ENCODE measurements at places on chromosomes 16 and 17. TPM values are rescaled to one million over a fixed set of nuclear protein-coding genes. Genes with fewer than 3 reads are reported as not detected.

The EIF3CL gene
- total RNA-seq = 104 TPM

The TMC5 gene
- 15.7 TPM for total RNA-seq

The ARHGAP23 gene
- 41.0 TPM for total RNA-seq

The TRAPPC2L gene
- 94.1 TPM for total RNA-seq

The PRR29 gene
- total RNA-seq = not detected

The NPIPA7 gene
- total RNA-seq = 4.5 TPM

The TMEM98 gene
- 29.3 TPM for total RNA-seq

The TNFRSF13B gene
- not detected for total RNA-seq

The CSH1 gene
- not detected for total RNA-seq

- H3K27me3 ChIP-seq = no peaks in the 10 kb centered on the region
- H3K4me1 ChIP-seq = peaks cover 38% of the 10 kb centered on the region
- peak overlapping the region; percentile 99 for H3K4me3 ChIP-seq
- peak; percentile 48 for DNase-seq
- peak overlapping the region; percentile 93 for H3K27ac ChIP-seq
- no peaks in the 10 kb centered on the region for H3K36me3 ChIP-seq
Observed at GRCh38 chr17:41919165-41919817, 540 bp upstream of the ACLY start.

- H3K4me1 ChIP-seq = peaks cover 15% of the 10 kb centered on the region
- DNase-seq = no peak
- no peak overlapping the region for H3K4me3 ChIP-seq
Observed at GRCh38 chr17:17109256-17109655, 67.0 kb downstream of the MPRIP start.

DNA sequence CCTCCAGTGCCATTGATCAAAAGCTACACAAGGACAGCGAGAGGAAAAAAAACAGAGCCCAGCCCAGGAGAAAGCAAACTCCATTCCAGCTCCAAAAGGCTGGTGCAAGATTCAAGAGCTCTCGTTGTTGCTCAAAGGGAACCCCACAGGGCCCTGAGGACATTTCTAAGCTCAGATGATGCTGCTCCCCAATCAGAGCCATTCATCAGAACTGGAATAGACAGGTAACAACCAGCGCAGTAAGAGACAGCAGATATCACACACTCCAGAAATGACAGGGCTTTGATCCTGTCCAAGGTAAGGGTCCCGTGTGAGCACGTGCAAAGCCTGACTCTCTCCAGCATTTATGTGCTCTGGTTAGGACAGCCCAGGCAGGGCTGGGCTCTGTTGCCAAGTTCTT lies 20.1 kb downstream of the PMP22 start:
- no peaks in the 10 kb centered on the region for H3K27me3 ChIP-seq
- no peaks in the 10 kb centered on the region for H3K4me1 ChIP-seq
- no peak overlapping the region for H3K4me3 ChIP-seq
- no peak overlapping the region for H3K27ac ChIP-seq
- no peak for DNase-seq
- no peaks in the 10 kb centered on the region for H3K36me3 ChIP-seq

DNA sequence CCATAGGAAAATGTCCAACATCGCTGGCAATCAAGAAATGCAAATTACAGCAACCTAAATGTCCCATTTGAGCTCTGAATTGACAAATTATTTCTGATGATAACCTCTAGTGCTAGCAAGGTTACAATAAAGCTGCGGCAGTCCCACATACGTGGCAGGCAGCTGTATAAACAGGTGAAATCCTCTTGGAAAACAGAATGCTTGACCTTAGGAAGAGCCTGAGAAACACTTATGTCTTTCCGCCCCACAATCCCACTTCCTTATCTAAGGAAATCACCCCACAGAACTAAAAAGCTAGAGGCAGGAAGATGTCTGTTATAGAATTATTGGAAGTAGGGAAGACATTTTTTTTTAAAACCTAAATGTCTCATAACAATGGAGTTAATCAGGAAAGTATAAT lies 154.3 kb downstream of the KATNIP start:
- DNase-seq = no peak
- no peak overlapping the region for H3K27ac ChIP-seq
- no peaks in the 10 kb centered on the region for H3K36me3 ChIP-seq
- H3K4me1 ChIP-seq = no peaks in the 10 kb centered on the region

GRCh38 chr17:63967953-63968352 lies 4.8 kb downstream of the SCN4A start:
- H3K4me3 ChIP-seq = no peak overlapping the region
- no peaks in the 10 kb centered on the region for H3K4me1 ChIP-seq
- no peak for DNase-seq

- H3K36me3 ChIP-seq = no peaks in the 10 kb centered on the region
- H3K27me3 ChIP-seq = no peaks in the 10 kb centered on the region
- no peak overlapping the region for H3K4me3 ChIP-seq
- H3K27ac ChIP-seq = no peak overlapping the region
Observed at GRCh38 chr17:27756467-27757371, 43.6 kb downstream of the NOS2 start.

DNA sequence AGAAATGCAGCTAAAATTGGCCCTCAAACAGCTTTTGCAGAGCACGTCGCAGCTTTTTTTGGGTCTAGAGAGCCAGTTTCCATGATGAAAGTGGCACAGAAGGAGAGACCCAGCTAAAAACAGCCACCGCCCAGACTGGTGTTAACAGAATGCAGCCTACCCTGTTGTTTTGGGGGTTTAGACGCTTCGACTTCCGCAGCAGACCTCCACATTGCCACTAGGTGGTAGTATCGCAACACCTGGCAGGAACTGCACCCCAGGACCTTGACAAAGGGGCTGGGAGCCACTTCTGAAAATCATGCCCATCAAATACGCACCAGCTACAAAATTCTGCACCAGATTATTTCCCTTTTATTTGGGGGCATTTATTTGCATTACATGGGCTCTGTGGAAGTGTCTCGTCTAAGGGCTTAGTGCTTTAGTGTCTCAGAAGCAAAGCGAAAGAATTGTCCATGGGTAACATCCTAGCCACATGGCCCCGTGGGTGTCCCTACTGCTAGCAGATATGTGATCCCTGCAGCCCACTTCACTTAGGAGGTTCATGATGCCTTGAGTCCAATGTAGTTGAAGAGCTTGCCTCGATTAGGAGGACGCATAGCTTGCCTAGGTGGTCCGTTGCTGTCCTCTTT lies 167.1 kb downstream of the HAPSTR1 start:
- no peak overlapping the region for H3K4me3 ChIP-seq
- H3K27me3 ChIP-seq = peaks cover 15% of the 10 kb centered on the region
- DNase-seq = peak; percentile 34
- H3K4me1 ChIP-seq = no peaks in the 10 kb centered on the region
- H3K36me3 ChIP-seq = no peaks in the 10 kb centered on the region

DNA sequence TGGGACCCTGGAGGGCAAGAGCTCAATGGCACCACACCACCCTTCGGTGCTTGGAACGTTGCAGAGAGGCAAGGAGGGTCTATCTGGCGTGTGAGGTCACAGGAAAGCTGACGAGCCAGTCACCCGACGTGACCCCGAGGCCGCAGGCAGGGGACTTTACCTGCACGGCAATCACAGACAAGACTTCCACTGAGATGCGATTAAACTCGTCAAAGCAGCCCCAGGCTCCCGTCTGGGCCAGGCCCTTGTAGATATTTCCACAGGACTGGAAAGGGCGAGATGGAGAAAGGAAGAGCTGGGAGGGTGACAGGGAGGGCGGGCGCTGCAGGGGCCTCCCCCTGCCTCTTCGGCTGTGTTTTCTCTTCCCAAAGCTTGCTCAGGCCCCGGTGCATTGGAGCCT lies 78.3 kb downstream of the DNAH17 start:
- no peak for DNase-seq
- no peaks in the 10 kb centered on the region for H3K27me3 ChIP-seq
- no peaks in the 10 kb centered on the region for H3K36me3 ChIP-seq
- no peak overlapping the region for H3K4me3 ChIP-seq
- H3K4me1 ChIP-seq = no peaks in the 10 kb centered on the region

DNA sequence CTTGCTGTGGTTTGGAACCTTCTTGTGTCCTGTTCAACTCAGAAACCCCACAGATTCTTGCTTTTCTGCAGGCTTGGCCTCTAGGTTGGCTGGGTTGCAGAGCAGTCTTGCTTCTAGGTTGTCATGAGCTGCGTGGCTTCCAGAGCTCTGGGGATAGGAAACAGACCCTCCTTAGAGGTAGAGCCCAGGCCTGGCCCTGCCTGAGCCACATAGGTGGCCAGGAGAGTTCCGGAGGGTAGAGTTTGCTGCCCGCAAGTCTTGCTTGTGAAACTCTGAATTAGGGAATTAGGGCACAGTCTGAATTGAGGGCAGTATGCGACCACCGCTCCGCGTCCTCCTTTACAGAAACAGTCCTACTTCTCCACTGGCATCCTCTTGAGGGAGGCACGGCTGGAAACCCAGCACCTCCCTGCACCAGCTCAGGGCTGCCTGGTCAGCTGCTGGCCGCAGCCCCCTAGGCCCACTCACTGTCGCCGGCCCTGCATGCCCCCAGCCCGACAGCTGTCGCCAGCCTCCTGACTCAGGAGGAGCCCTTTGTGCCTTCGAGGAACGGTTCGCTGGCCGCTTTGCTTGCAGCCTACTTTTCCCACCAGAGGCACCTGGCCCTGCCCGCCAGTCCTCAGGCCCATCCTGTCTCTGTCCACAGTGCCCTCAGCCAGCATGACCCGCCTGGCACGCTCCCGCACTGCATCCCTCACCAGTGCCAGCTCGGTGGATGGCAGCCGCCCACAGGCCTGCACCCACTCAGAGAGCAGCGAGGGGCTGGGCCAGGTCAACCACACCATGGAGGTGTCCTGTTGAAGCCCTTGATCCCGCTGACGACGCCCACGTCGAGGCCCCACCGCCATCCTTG lies 4.3 kb upstream of the SETD6 start:
- no peak for DNase-seq
- no peaks in the 10 kb centered on the region for H3K4me1 ChIP-seq
- no peak overlapping the region for H3K27ac ChIP-seq
- H3K4me3 ChIP-seq = no peak overlapping the region
- H3K36me3 ChIP-seq = peaks cover 20% of the 10 kb centered on the region
- H3K27me3 ChIP-seq = no peaks in the 10 kb centered on the region

- H3K27me3 ChIP-seq = peaks cover 27% of the 10 kb centered on the region
- no peak for DNase-seq
- H3K36me3 ChIP-seq = no peaks in the 10 kb centered on the region
- H3K4me1 ChIP-seq = no peaks in the 10 kb centered on the region
- no peak overlapping the region for H3K4me3 ChIP-seq
Observed at GRCh38 chr17:1907909-1908698, 78.3 kb downstream of the RPA1 start.

GRCh38 chr17:81419886-81420768 lies 24.9 kb downstream of the BAHCC1 start:
- H3K4me3 ChIP-seq = peak overlapping the region; percentile 59
- peak overlapping the region; percentile 84 for H3K27ac ChIP-seq
- H3K4me1 ChIP-seq = peaks cover 57% of the 10 kb centered on the region
- no peaks in the 10 kb centered on the region for H3K36me3 ChIP-seq
- H3K27me3 ChIP-seq = no peaks in the 10 kb centered on the region
- DNase-seq = no peak

- H3K4me1 ChIP-seq = no peaks in the 10 kb centered on the region
- H3K4me3 ChIP-seq = no peak overlapping the region
- DNase-seq = no peak
- no peaks in the 10 kb centered on the region for H3K27me3 ChIP-seq
Observed at GRCh38 chr16:83305092-83305491, 502.7 kb upstream of the HSBP1 start.

- H3K27me3 ChIP-seq = no peaks in the 10 kb centered on the region
- peaks cover 14% of the 10 kb centered on the region for H3K4me1 ChIP-seq
- H3K36me3 ChIP-seq = peaks cover 6% of the 10 kb centered on the region
- no peak overlapping the region for H3K4me3 ChIP-seq
- no peak overlapping the region for H3K27ac ChIP-seq
Observed at GRCh38 chr16:56370185-56370874, 55.0 kb downstream of the AMFR start.

DNA sequence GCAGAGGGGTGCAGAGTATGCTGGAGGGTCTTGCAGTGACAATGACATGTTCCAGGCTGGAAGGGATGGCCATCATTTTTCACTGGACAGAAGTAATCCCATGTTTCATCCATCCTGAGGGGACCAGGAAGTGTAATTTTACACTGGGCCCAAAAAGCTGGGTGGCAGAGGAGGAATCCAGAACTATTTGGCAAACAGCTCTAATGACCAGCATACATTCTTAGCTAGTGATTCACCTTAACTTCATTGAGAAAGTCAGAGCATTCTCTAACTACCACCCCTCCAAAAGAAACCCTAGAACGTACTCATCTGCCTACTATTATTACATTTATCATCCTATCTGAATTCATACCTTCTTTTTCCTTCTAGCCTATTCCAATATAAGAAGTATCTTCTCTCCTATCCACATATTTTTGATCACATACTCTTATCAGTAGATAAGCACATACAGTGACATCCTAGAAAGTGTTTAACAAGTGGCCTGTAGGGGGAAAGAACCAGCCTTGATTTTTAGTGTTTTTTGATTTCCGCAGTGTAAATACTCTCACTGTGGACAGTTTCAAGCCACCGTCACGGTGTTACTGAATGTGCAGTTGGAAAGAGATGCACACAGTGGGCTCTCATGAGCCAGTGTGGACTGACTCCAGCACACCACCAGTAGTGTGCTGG lies 118.1 kb downstream of the FTO start:
- no peaks in the 10 kb centered on the region for H3K36me3 ChIP-seq
- peaks cover 27% of the 10 kb centered on the region for H3K4me1 ChIP-seq
- H3K27me3 ChIP-seq = no peaks in the 10 kb centered on the region
- H3K4me3 ChIP-seq = no peak overlapping the region
- H3K27ac ChIP-seq = peak overlapping the region; percentile 1

DNA sequence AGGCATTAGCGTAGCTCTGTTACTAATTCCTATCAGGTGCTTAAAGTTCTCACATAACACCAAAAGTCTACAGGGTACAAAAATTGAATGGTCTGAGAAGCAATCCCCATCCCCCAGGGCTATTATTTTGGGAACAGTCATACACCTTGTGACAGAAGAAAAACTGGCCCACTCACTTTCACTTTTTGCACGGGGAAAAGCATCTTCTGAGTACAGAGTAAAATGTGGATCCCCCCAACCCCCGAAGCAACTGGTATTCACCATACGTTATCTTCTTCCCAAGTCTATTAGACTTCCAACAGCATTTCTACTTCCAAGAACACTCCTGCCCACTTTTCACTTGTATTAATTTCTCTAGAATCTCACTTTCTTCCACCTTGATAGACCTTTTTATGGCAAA lies 11.8 kb downstream of the GGA3 start:
- no peaks in the 10 kb centered on the region for H3K27me3 ChIP-seq
- no peak for DNase-seq
- peaks cover 33% of the 10 kb centered on the region for H3K4me1 ChIP-seq
- no peak overlapping the region for H3K27ac ChIP-seq

DNA sequence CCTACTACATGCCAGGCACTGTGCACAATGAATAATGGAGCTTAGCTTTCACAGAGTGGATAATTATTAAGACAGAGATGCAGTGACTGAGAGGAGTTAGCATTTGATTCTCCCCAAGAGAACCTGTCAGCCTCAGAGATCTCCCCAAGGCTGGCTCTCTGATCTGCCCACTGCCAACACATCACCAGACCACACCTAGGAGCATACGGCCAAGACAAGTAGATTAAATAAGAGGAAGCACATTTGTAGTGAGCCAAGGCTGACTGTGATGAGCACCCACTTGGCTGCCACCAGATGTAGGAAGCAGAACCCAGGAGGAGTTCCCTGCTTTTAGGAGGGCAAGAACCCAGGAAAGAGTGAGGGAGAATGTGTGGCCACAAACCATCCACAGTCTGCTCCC lies 130.1 kb downstream of the SPACA3 start:
- H3K4me3 ChIP-seq = no peak overlapping the region
- no peaks in the 10 kb centered on the region for H3K4me1 ChIP-seq
- DNase-seq = no peak
- peaks cover 64% of the 10 kb centered on the region for H3K27me3 ChIP-seq
- no peaks in the 10 kb centered on the region for H3K36me3 ChIP-seq

- DNase-seq = no peak
- H3K4me1 ChIP-seq = peaks cover 48% of the 10 kb centered on the region
- H3K36me3 ChIP-seq = no peaks in the 10 kb centered on the region
Observed at GRCh38 chr16:85170066-85170491, 57.8 kb upstream of the CIBAR2 start.

All from HCT116 (cell line).